GM12878 (cell line): ENCODE measurements at places on chromosomes 5 and 9. TPM values are rescaled to one million over a fixed set of nuclear protein-coding genes. Genes with fewer than 3 reads are reported as not detected.

GRCh38 chr9:3909966-3910650 lies 384.3 kb upstream of the RFX3 start:
- H3K4me1 ChIP-seq = no peaks in the 10 kb centered on the region
- no peaks in the 10 kb centered on the region for H3K27me3 ChIP-seq
- H3K4me3 ChIP-seq = no peak overlapping the region
- no peak overlapping the region for H3K27ac ChIP-seq
- no peaks in the 10 kb centered on the region for H3K36me3 ChIP-seq

DNA sequence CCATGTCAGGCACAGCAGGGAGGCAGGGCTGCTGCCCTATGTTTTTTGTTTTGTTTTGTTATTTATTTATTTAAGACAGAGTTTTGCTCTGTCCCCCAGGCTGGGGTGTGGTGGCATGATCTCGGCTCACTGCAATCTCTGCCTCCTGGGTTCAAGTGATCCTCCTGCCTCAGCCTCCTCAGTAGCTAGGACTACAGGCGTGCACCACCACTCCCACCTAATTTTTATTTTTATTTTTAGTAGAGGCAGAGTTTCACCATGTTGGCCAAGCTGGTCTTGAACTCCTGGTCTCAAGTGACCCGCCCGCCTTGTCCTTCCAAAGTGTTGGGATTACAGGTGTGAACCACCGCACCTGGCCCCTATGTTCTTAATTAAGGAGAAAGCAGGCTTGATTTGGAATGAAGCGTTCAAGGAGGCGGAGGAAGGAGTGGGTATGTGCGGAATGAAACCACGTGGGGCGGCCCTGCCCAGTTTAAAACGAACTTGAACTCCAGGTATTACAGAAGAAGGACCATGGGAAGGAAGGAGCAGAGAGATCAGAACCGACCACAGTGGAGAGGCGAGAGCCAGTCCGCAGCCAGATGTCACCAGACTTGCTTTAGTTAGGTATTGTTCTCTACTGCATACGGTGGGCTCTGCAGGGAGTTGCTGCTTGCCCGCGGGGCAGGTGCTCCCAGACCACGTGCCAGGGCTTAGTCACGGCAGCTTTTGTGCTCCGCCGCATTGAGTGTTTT lies 34.9 kb upstream of the EPB41L4B start:
- H3K4me1 ChIP-seq = no peaks in the 10 kb centered on the region
- H3K27me3 ChIP-seq = no peaks in the 10 kb centered on the region
- no peak overlapping the region for H3K4me3 ChIP-seq
- H3K27ac ChIP-seq = no peak overlapping the region
- DNase-seq = no peak

- H3K36me3 ChIP-seq = peaks cover 12% of the 10 kb centered on the region
- peaks cover 6% of the 10 kb centered on the region for H3K4me1 ChIP-seq
- DNase-seq = no peak
- no peak overlapping the region for H3K27ac ChIP-seq
- H3K27me3 ChIP-seq = no peaks in the 10 kb centered on the region
- no peak overlapping the region for H3K4me3 ChIP-seq
Observed at GRCh38 chr5:10743526-10743925, 17.5 kb downstream of the DAP start.

- H3K4me1 ChIP-seq = no peaks in the 10 kb centered on the region
- DNase-seq = no peak
- no peaks in the 10 kb centered on the region; the same call in 1 of the 2 replicates for H3K27me3 ChIP-seq
- H3K36me3 ChIP-seq = no peaks in the 10 kb centered on the region
Observed at GRCh38 chr9:20135119-20135697, 346.4 kb upstream of the SLC24A2 start.

Gene CD180
- 1.0 and 1.5 TPM in 2 replicates for polyA plus RNA-seq

Gene EGFLAM
- polyA plus RNA-seq = not detected in 2 replicates

Gene TPPP
- polyA plus RNA-seq = 0.03 and 0.08 TPM in 2 replicates

Gene THBS4
- 0.93 and 0.99 TPM in 2 replicates for polyA plus RNA-seq
